Cerebellum (tissue), 4 donors: ENCODE measurements at places on chromosomes 3 and 15.

- no peak for DNase-seq
Observed at GRCh38 chr3:177483182-177483967, 286.1 kb upstream of the TBL1XR1 start.

DNA sequence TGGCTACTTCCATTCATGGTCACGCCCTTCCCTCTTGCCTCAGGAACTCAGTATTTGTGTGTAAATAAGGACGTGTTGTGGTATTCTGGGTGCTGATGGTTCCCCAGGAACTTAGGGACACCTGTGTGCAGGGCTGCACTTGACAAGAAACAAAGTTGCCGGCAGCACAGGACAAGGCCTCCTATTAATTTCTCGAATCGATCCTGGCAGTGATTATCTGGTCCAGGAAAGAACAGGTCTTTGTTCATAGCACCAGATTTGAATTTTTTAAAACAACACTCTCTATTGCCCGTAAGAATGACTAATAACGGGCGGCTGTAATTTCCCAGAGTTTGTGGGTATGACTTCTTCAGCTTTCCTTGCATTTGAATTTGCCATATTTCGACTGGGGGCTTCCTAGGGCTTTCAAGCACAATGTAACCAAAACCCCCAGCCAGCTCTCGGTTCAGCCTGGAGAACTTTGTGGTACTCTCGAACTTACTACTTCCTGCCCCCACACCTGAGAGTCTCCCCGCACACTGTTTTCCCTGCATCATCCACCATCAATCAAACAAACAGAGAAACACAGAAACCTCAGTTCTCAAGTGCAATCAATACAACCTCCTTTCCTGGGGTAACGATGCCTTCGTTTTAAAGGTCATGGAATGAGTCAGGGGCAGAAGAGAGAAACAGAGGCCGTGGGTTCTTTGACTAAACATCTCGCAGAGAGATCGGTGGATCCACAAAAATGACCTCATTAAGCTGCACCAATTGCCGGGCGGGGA, 241.7 kb upstream of the ICE2 start:
- no peak for DNase-seq

DNA sequence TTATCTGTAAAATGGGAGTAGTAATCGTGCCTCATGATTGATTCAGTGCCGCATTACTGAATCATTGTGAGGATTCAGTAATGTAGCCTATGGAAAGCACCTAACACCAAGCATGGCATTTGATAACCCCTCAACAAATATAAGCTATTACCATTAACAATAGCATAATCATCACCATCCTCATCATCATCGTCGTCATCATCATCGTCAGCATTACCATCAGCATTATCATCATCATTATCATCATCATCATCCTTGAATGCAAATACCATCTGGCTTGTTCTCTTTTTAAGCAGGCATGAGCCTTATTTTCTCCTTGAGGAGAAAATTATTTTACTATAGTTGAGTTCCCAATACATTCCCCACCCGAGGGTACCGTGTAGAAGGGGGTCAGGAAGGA, 115.4 kb upstream of the PTPRG start:
- no peak for DNase-seq

DNA sequence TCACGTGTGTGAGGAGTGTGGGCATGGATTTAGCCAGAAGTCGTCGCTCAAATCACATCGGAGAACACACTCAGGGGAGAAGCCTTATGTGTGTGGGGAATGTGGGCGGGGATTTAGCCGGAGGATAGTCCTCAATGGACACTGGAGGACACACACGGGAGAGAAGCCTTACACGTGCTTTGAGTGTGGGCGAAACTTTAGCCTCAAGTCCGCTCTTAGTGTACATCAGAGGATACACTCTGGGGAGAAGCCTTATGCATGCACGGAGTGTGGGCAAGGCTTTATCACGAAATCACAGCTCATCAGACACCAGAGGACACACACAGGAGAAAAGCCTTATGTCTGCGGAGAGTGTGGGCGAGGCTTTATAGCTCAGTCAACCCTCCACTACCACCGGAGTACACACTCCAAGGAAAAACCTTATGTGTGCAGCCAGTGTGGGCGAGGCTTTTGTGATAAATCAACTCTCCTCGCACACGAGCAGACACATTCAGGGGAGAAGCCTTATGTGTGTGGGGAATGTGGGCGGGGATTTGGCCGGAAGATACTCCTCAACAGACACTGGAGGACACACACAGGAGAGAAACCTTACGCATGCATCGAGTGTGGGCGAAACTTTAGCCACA, 28.1 kb downstream of the ZNF589 start:
- no peak for DNase-seq

DNA sequence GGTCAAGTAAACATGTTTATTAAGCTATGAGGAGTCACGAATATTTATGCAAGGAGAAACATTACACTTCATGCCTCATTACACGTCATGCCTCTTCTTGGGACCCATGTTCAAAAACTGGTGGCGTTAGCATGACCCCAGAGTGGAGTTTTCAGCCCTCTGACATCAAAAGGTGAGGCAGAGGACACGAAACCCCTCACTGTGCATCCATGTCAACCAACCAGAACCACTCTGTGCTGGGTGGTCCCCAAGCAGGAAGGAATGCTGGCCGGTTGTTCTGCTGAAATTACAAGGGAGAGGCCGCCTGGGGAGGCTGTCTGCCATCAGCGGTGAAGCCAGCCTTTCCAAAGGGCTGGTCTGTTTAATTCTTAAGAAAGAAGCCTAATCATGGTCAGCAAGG, 83.4 kb downstream of the GABRB3 start:
- no peak for DNase-seq

- DNase-seq: no peak
Observed at GRCh38 chr3:122974764-122975162, 52.8 kb downstream of the SEMA5B start.

DNA sequence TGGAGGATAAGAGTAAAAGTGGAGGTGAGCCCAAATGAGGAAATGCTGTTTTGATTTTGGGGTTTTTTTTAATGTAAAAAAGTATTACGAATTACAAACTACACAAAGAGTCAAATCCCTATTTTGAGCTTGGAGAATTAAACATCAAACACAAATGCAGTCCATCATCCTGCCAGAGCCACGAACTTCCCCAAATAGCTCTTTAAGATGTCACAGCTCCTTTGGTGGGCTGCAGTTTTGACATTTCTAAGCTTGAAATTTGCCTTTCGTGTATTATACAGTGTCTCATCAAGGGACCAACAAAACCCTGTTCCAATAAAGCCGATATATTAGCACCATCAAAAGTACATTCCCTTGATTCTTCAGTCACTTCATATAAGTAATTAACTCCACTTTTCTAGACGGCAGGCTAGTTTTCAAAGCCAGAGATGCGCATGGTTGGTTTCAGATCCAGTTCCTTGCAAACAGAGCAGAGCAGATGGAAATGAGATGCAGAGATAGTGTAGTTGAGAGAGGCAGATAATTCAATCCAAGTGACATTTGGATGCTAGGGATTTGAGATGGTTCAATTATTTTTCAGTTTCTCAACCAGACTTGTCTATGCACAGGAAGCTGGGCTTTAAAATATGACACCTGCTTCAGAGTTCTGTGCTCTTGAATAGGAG, 580.9 kb downstream of the EDEM1 start:
- no peak for DNase-seq

GRCh38 chr3:123682781-123683504, 98.1 kb upstream of the HACD2 start:
- no peak for DNase-seq

- peak; percentile 68 for DNase-seq
Observed at GRCh38 chr3:13452490-13453335, 27.4 kb upstream of the HDAC11 start.

DNA sequence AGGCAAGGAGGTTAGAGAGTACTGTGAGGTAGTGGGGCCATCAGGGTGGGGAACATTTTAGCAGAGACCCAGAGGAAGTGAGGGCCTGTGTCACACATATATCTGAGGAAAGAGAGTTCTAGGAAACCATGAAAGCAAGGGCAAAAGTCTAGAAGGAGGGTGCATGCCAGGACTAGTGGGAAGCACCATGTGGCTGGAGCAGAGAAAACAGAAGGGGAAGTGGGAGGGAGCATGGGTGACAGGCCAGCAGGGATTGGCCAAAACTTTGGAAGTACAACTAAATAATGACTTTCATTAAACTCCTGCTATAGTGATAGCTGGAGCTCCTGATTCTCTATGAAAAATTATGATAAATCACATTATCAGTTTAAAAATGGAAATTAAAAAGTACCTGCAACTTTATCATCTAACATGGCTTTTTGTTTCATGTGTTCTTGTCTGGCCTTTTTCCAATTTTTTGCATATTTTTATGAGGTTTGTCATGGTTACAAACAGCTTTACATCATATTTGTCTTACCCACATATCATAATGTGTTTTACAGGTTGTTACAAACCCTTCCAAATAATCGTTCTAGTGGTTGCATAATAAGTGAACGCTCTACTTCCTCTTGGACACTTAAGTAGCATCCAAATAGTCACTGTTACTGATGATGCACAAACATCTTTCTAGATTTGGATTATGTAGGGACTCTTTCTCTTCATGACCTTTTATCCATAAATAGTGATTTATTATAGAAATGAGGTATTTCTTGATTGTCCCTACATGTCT, 168.3 kb downstream of the NEK10 start:
- no peak for DNase-seq

GRCh38 chr3:147493666-147494065, 84.5 kb downstream of the ZIC1 start:
- no peak for DNase-seq

GRCh38 chr3:50519471-50520089, 16.1 kb upstream of the CACNA2D2 start:
- DNase-seq: peak; percentile 83

DNA sequence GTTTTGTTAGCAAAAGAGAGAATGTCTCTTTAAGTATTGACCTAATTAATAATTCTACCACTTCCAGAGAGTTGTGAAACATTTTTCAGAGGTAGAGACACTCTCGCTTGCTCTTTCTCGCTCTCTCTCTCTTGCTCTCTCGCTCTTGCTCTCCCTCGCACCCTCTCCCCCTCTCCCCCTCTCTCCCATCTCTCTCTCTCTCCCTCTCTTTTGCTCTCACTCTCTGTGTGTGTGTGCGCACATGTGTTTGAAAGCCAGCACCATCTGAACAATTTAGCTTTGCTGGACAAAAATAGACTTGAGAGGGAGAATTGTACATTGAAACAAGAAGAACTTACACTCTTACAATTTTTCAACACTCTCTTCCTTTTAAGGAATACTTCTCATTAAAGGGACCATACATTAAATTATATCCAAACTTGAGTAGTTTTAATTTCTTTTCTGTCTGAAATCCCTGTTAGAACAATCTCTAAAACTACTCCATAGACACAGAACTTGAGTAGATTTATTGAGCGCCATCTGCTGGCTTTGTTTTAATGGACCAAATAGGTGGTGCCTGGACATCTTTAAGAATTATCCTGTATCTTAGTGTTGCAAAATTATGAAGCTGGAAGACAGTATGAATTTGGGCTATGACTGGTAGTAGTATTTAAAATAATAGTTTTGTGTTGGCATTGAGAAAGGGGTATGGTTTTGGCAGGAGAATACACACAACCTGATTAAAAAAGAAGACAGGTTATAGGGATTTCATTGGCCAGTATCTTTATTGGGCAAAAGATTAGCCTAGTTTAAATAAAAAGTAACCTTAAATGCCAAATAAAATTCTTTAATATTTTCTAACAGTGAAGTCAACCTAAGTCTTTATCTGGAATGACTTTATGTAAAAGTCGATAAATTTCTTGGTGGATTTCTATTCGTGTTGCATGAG, 124.6 kb downstream of the AKAP13 start:
- peak; percentile 5 for DNase-seq

DNA sequence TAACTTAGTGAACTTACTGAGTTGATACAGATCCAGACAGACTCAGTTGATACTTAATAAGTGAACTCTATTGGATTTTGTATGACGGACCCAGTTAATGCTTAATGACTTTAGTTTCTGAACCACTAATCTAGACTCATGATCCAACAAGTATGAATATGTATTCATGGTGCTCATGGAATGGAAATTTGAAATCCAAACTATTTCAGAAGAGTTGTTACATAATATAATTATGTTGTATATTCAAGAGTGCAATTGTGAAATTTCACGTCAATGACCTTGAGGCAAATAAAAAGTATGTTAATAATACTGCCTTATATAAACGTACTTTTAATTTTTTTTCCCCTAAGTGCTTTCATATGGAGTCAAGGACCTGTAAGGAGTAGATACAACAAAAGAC, 78.8 kb downstream of the THRB start:
- DNase-seq: no peak

- no peak for DNase-seq
Observed at GRCh38 chr15:35737441-35737840, 191.5 kb upstream of the DPH6 start.

DNA sequence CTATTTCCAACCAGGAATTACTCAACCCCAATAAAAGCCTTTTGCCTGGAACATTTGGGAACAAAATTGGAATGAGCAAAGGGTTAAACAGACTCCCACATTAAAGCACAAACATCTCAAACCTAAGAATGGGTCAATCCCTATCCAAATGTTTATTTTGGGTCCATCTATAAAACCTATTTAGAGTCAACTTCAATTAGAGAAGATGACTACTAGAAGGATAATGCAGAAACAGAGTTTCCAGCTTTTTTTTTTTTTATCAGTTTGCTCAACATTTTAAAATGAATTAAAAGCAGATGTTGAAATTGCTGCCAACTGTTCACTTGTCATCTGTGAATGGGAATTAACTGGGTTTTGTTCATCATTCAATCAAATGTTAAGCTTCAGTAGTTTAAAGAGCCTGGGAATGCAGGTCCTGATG, 4.1 kb upstream of the TBC1D23 start:
- no peak for DNase-seq

DNA sequence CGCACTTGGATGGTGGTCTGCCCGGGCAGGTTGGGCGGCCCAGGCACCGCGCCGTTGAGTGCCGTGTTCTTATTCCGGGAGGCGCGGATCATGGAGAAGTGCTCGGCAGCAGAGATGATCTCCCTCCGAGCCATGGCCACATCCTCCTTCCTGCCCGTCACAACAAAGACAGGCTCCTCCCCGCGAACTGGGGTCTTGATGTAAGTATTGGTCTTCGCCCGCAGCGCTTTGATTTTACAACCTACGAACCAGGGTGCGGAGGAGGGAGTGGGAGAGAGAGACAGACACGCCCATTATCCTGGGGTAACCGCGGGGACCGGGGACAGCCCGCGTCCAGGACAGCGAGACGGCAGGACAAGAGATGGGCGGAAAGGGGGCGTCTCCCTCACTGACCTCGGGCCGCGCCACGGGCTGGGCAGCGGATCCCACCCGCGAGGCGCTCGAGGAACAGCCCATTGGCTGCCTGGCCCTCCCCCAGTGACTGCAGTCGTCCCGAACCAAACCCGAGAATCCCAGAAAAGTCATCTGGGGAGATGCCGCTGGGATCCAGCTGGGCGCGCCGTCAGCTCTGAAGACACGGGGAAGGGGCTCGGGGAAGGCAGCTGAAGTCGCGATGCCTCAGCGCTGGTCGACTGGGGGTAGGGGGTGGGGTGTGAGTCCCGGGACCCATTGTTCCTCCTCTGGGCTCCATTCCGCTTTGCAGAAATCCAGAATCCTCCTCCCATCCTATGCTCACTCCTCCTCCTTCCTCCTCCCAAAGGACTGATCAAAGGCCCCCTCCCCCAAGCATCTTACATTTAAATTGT, 1.2 kb downstream of the MEX3B start:
- DNase-seq: peak; percentile 27
